ENCODE measurements at places on chromosomes 6 and 20. TPM values are rescaled to one million over a fixed set of nuclear protein-coding genes. Genes with fewer than 3 reads are reported as not detected.

DNA sequence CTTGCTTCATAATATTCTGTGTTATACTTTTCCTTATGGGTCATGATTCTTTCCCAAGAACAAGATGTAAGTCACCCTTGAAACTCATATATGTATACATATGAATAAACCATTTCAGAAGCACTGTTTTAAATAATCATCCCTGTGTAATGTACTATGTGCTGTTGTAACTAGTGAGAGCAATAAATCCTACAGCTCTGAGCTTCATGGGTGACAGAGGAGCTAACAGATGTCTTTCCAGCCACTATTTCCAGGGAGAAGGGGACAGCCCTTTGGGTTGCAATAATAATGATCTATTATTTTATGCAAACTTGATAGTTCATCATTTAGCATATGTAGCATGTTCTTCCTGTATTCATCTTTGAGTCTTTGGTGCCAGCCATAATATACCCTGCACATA, 342.8 kb downstream of the KIF16B start:
- no peak for DNase-seq

- no peak for DNase-seq
Measured at GRCh38 chr6:135603249-135603648, 105.7 kb upstream of the AHI1 start.

- no peak for DNase-seq
Measured at GRCh38 chr6:96743496-96743895, 93.8 kb downstream of the GPR63 start.

- DNase-seq: no peak
Measured at GRCh38 chr20:51189814-51190782, 167.2 kb upstream of the KCNG1 start.

PRDM1 gene
- total RNA-seq: 3.0 TPM

LST1 gene
- not detected for total RNA-seq

DNA sequence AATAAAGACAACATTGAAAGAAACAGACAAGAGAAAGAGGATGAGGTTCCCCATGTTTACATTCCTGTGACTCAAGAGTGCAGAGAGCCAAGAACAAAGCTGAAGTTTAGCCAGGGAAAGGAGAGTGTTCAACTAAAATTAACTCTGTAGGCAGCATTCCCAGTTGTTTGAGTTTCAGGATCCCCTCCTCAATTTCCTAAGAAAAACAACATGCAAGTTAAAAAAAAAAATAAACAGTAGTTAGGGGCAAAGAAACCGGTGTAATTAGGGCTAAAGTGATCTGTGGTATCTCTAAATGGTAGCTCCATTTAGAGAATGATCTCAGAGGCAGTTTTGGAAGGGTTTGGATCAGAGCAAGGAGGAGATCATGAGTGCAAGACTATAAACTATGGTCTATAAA, 30.9 kb upstream of the RAB23 start:
- no peak for DNase-seq

- DNase-seq: no peak
Measured at GRCh38 chr20:47350181-47350550, 6.3 kb downstream of the ZMYND8 start.

DNA sequence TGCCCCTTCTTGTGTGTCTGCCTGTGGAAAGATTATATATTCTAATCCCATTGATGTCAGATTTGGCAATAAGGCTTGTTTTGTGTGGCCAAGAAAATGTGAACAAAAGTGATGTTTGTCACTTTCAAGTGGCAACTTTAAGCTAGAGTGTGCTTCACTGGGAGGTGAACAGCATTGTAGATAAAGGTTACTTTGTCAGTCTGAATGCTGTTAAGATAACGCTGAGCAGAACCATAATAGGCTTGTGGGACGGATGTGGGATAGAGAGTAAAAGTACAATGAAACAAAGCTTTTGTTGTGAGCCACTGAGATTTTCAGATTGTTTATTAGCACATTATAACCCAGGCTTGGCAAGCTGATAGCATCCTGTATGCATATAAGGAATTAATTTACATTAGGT, 303.8 kb upstream of the MAN1A1 start:
- DNase-seq: no peak

DNA sequence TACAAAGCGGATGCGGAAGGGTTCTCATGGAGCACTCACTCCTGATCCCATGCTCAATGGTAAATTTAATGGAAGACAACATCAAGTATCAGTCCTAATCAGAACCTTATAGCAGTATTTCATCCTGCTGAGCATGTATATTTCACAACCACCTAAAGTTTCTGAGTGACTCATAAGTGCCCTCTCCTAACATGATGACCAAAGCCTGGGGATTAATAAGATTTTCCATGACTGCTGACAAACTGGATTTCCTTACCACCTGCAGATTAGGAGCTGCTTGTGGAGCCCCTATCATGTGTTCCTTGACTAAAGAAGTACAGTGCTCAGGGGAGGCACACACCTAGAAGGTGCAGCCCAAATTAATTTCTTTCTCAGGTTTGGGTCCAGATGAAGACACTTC, 112.8 kb downstream of the INSM1 start:
- DNase-seq: no peak

DNA sequence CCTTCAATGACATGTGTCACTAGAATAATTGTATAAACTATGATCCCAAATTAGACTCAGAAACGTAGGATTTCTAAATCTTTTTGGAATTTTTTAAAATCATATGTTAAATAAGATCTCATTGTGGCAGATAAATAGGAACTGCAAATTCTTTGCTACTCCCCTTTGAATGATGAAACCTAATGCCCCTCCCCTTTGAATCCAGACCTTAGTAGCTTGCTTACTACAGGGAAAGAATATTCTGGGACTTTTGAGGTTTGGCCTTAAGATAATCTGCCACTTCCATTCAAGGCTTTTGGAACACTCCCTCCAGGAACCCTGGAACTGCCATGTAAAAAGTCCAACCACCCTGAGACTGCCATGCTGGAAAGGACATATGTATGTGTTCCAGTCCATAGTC, 7.1 kb downstream of the TDP2 start:
- peak; percentile 64 for DNase-seq

FAM217A gene
- total RNA-seq: not detected

DNA sequence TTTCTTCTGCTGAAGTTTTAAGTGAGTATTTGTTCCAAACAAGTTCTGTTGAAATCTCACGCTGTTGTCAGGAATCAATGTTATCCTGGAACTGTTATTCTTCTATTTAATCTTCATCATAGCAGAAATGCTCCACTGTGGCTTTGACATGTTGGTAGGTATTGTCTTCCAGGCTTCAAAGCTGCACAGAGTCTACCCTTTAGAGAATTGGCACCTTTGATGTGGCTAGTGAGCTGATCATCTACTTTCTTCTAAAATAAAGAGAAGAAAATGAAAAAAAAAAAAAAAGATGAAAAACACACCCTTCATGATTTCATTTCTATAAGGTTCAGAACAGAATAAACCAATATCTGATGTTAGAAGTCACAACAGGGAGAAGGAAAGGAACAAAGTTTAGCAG, 5.8 kb upstream of the ZSCAN23 start:
- no peak for DNase-seq

GRCh38 chr6:129709196-129709768, 695 bp downstream of the ARHGAP18 start:
- DNase-seq: no peak

DNA sequence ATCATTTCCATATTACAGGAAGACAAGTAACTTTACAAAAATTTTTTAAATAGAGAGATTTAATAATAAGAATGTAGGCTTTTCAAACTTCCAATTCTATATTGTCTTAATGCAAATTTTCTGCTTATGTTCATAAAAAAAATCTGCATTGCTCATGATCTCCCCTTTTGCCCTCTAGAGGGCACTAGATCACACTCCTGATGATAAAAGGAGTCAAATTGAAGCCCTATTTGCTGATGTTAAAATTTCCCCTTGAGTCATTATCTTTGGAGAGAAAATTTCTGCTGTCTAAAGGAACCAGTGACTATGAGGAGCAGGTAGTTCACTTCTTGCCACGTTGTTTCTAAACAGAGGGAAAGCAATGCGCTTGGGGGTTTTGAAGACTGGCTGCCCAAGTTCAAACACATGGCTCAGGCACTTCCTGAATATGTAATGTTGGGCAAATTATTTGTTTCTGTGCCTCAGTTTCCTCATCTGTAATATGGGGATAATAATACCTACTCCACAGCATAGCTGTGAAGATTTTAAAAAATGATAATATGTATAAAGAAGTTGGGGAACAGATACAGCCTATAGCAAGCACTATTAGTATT, 874.2 kb downstream of the TFAP2A start:
- DNase-seq: peak; percentile 38

- no peak for DNase-seq
Measured at GRCh38 chr6:16894301-16894700, 133.0 kb upstream of the ATXN1 start.

- peak; percentile 58 for DNase-seq
Measured at GRCh38 chr20:45969712-45970634, 2.0 kb downstream of the ZNF335 start.

ZSCAN23 gene
- not detected for total RNA-seq

GRCh38 chr6:93735099-93735498, 315.7 kb upstream of the EPHA7 start:
- DNase-seq: no peak

DNA sequence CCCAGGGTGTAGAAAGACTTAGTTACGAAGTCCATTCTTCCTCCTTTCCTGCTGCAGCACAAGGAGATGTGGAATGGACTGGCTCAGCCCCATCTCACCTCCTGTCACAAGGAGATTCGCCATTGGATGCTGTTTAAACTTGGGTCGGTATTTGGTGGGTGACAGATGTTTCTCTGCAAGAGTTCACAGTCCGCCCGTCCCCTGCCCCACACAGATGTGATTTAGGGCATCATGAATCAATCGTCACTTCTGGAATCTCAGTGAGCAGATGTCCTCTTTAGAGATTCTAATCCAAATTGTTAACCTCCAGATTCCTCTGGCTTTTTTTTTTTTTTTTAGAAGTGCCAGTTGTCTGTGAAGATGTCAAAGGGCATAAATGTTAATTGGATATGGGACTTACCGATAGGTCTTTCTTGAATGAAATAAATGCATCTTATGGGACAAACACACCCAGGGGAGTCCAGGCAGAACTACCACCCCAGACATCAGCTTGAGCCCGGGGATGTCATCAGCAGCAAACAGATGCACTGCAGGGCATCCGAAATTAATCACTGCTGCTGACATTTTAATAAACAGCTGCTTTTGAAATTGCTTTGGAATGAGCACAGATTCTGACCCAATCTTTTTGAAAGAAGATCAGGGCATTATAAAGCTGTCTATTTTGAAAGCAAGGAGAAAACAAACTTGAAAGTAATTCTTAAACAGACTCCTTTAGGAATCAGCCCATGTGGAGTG, 117.6 kb upstream of the CDH4 start:
- no peak for DNase-seq

GRCh38 chr6:142728364-142728763, 216.6 kb downstream of the HIVEP2 start:
- DNase-seq: no peak

GRCh38 chr6:94956910-94957309, 620.4 kb upstream of the MANEA start:
- no peak for DNase-seq

GPR63 gene
- total RNA-seq: 3.9 TPM

GRCh38 chr6:146943664-146944063, 260.6 kb upstream of the STXBP5 start:
- DNase-seq: no peak

VARS2 gene
- 17.7 TPM for total RNA-seq

GRCh38 chr20:4949833-4950178, 51.5 kb downstream of the SLC23A2 start:
- DNase-seq: no peak

- DNase-seq: no peak
Measured at GRCh38 chr20:33566781-33567603, 77.1 kb downstream of the CBFA2T2 start.

- DNase-seq: no peak
Measured at GRCh38 chr6:41063884-41064285, 8.3 kb downstream of the OARD1 start.

DNA sequence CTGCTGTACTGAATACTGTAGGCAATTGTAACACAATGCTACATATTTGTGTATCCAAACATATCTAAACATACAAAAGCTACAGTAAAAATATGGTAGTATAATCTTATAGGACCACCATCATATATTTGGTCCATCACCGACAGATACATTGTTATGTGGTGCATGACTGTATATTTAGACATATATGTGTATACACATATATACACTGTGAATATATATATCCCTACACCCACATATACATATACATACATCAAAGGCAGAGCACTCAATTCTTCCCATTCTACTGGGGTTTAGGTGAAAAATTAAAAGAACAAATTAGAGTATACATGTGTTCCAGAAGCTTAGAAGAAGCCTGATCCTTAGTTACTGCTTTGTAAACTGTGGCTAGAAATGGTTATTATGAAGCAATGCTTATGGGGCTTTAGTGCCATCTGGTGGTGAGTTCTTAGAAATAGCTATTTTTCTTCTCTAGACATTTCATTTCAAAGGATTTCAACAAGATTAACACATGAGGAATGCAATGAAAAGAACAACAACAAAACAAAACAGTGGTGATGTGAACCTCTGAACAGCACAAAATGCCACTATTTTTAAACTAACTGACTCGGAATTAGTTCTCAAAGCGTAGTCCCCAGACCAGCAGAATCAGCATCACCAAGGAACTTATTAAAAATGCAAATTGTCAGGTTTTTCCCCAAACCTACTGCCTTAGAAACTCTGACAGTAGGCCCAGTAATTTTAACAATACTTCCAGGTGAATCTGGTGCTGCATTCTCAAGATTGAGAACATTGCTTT, 38.0 kb downstream of the PKHD1 start:
- peak; percentile 32 for DNase-seq

OR2B6 gene
- not detected for total RNA-seq

DDO gene
- total RNA-seq: 0.89 TPM

DNA sequence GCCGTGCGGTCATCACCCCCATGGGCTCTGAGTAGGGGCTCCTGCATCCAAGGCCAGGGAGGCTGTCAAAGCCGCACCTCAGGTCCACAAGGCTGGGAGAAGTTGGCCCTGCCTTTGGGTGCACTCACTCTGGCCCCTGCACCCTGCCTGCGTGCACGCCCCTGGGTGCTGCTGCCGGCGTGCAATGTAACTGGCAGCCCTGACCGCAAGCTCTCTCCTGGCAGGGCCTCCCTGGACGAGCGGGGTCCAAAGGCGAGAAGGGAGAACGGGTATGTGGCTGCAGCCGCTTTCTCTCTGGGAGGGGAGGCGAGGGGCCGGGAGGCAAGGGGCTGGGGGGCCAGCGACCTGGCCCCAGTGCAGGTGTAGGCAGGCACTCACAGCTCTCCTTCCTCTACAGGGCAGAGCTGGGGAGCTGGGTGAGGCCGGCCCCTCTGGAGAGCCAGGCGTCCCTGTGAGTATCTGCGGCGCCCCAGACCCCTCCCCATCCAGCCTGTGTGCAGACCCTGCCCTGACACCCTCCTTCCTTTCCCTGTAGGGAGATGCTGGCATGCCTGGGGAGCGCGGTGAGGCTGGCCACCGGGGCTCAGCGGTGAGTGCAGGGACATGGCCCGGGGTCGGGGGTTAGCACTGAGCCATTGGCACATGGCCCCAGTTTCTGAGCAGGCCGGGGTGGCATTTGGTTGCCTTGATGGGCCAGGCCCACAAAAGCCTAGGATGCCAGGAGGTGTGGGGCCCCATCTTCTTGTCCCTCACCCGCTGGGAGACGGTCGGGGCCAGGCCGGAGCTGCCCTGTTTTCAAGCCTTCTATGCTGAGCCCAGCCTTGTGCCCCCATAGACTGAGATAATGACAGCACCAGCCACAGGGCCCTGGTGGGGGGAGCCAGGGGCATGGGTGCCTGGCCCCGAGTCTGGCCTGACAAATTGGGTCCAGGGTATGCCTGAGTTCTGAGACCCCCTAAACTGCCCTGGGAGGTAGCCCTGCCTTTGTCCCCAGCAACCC, 12.7 kb downstream of the COL9A3 start:
- DNase-seq: no peak

OR2J3 gene
- not detected for total RNA-seq

- DNase-seq: no peak
Measured at GRCh38 chr6:28205879-28206278, 19.2 kb upstream of the ZSCAN9 start.
